ENCODE measurements at places on chromosomes 6 and 20.

GRCh38 chr6:168223150-168223549 is 96.4 kb downstream of the DACT2 start:
- no peak for DNase-seq

GRCh38 chr6:64330694-64331307 is 695.2 kb downstream of the PHF3 start:
- DNase-seq, result no peak

DNA sequence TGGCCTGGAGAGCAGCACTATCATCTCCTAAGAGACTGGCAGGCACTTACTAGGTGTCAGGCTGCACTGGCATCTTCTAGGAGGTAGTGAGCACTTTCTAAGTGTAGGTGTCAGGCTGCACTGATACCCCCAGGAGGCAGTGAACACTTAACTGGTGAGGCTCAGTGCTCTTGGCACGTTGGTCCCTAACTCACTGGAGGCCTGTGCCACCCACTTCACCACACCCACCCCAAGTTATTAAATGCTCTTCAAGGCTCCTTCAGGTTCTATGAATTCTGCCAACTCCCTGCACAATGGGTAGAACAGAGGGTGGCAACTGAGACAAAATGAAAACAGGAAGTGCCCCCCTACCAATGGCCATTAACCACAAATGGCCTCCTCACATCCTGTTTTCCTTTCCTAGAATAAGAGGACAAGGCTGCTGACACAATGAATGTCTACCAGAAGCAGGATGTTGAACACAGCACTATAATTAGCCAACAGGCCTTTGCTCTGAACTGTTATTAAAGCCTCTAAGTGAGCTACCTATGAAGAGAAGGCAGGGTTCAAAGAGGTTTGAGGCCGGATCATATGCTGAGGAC is 29.4 kb downstream of the NCOA5 start:
- DNase-seq, result no peak

- no peak for DNase-seq
Observed at GRCh38 chr6:45645302-45645701, 267.6 kb upstream of the SUPT3H start.

- no peak for DNase-seq
Observed at GRCh38 chr6:150721418-150722266, 122.0 kb downstream of the PLEKHG1 start.

DNA sequence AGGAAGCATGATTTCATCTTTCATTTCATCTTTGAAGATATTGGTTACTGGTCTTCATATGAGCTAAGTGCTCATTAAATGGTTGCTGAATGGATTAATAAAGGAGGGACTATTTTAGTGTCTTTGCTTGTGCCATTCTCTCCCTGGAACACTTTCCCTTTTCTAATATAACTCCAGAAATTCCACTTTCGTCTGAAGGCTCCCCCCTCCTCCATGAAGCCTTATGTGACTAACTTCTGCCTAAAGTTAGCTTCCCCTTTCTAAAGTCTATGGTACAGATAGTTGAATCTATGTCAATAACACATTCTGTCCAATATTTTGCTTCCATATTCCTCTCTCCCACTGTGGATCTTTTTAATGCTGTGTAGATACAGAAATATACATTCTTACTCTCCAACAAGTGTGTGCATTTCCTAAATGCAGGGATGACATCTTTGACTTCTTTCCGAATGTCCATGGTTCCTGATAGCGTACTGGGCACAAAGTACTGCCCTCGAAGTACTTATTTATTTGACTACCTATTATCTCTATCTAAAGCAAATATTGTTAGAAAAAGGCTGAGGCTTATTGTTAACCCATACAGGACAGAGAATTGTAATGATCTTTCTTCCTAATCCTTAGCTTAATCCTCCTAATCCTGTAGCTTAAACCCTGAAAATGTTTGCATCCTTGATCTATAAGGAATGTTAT is 84.7 kb upstream of the ELOVL5 start:
- no peak for DNase-seq

GRCh38 chr6:152648105-152648504 is 10.9 kb upstream of the SYNE1 start:
- no peak for DNase-seq

GRCh38 chr20:44424039-44424495 is 51.6 kb upstream of the TTPAL start:
- DNase-seq, result no peak

- no peak for DNase-seq
Observed at GRCh38 chr6:138685257-138685656, 88.3 kb upstream of the CCDC28A start.

- DNase-seq, result no peak
Observed at GRCh38 chr20:47102629-47103028, 208.0 kb downstream of the EYA2 start.

GRCh38 chr6:139270249-139270648 is 21.5 kb downstream of the TXLNB start:
- no peak for DNase-seq

DNA sequence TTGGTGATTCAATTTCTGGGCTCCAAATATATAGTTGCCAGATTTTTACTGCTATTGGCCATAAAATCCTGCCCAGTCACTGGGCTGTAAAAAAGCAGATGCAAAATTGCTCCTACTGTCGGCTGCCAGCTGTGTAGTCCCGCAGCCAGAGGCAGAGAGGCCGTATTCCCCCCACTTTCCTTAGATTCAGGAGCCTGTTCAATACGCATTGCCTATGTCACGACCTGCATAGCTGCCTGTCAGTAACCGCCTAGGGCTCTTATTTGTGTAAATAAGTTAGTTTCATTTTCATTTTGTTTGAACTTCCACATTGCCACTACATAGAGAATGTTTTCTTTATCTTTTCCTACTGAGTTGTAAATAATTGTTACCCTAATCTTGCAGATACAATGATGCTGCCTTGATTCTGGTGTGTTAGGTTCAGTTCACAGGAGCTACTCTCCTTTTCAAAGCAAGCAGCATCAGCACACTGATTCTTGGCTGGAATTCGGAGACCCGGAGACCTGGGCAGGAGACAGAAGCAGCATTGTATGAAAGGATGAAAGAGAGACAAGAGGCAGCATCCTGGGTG is 46.0 kb upstream of the UST start:
- DNase-seq, result no peak

GRCh38 chr20:39253051-39253755 is 291.1 kb downstream of the DHX35 start:
- DNase-seq, result no peak

- DNase-seq, result no peak
Observed at GRCh38 chr6:89500611-89501010, 67.7 kb downstream of the ANKRD6 start.

DNA sequence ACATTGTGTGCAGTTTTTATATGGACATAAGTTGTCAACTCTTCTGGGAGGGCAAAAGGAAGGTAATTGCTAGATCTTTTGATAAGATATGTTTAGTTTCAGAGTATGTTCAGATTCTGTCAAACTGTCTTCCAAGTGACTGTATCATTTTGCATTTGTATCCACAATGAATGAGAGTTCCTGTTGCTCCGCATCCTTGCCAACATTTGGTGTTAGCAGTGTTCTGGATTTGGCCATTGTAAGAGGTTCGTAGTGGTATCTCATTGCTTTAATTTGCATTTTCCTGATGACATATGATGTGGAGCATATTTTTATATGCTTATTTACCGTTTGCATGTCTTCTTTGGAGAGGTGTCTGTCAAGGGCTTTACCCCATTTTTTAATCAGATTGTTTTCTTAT is 150.2 kb downstream of the CDKAL1 start:
- DNase-seq, result no peak

DNA sequence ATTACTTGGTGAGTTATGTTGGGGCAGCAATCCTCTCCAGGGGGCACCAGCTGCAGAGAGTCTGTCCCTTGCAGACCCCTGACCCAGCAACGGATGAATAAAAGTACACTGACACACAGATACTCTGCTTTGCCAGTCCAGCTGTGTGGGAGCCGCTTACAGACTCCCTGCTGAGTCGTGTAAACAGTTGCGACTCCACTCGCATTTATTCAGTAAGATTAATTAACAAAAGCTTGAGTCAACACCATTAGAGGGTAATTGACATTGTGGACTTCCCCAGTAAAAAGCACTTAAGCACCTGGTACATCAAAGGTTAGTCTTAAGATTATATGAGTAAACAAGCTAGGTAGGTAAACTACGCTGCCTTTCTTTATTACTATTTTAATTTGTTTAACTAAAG is 92.0 kb upstream of the TMEM181 start:
- no peak for DNase-seq

- no peak for DNase-seq
Observed at GRCh38 chr20:56522311-56522710, 2.2 kb upstream of the FAM209A start.

GRCh38 chr20:19314621-19315020 is 102.2 kb downstream of the SLC24A3 start:
- DNase-seq, result no peak

DNA sequence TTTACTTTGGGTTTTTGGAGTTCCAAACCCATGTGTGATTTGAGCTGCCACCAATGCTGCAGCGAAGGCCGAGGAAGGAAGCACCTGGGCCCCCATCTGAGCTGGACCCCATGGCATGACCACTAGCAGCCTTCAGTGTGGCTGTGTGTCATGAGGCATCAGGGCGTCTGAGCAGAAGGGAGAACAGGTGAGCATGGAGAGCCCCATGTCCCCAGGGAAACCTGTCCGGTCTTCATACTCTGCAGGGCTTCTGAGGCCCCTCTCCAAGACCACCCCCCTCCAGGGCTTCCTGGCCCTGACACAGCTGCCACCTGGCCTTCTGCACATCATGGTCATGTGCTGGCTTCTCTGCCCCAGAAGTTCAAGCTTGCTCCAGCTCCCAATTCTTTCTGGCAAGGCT is 169.1 kb upstream of the CST7 start:
- DNase-seq, result no peak

DNA sequence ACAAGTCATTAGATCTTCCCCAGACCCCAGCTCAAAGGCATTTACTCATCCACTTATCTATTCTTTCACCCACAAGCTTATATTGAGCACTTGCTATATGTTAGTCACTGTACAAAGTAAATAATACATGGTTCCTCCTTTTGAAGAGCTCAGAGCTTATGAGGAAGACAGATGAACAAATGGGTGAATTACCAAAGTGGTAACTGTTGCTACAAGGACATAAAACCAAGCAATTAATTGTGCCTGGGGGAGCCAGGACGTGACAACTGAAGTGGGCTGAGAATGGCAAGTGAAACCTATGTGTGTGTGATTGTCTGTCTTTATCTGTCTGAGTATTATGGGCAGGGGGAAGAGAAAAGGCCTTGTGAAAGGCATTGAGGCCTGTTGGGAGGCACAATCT is 45.6 kb upstream of the AKIRIN2 start:
- DNase-seq, result no peak

DNA sequence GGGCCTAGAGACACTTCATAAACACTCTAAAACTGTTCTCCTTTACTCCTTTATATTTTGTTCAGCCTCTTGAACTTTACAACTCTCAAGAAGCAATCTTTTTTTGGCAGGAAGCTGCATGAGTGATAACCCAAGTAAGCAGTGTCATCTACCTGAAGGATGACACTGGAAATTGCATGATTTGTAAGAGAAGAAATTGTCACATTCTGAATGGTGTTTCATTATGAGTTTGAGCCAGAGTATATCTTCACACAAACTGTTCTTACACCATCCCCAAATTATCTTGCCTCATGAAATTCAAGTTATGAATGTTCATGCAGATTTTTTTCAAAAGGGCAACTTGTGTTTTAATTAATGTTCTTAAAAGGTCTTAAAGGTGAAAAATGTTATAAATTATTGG is 799.3 kb downstream of the TBC1D32 start:
- DNase-seq, result no peak

GRCh38 chr20:58461899-58462298 is 53.3 kb downstream of the APCDD1L start:
- DNase-seq, result no peak

GRCh38 chr6:41654151-41654697 is 16.0 kb downstream of the MDFI start:
- no peak for DNase-seq

- DNase-seq, result no peak
Observed at GRCh38 chr6:15491986-15492269, 170.9 kb downstream of the DTNBP1 start.

DNA sequence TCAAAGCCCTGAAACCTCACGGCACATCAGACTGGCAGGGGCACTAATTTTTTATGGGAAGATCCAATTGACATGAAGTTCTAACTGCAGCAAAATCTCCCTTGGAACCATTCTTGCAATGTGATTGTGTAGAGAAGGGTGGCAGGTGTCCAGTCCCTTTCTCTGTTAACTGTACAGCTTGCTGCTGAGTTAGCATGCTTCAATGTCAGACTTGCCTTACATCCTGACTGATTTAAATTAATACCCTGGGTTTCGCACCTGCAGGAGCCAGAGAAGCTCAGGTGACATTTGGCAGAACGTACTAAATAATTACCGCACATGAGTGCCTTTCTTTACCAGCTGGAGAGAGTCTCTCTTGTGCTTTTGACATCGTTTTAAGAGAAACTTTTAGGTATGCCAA is 123.0 kb downstream of the DOK5 start:
- no peak for DNase-seq

DNA sequence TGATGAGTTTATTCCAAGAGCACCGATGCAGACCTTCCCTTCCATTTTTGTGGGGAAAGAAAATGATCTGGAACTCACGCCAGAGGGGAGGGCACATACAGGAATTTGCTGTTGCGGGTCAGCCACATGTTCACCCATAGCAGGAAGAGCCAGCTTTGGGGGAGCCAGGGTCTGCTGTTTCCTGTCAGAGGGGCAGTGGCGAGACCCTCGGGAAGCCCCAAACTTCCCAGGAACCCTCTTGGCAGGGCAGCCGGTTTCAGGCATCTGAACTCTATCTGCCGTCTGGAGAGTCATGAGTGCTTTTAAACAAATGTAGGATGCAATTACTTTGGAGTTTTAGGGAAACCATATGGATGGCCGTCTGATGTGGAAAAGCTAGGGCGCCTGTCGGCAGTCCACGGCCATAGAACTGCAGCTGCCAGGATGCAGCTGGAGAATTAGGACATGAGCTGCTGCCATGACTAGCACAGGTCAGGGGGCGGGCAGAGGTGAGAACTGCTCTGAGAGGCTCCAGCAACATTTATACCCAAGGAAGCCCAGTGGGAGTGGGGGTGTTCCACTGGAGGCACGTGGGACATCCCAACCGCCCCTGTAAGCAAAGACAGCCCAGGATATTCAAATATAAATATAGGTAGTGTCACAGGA is 14.8 kb upstream of the SERPINB9 start:
- no peak for DNase-seq

DNA sequence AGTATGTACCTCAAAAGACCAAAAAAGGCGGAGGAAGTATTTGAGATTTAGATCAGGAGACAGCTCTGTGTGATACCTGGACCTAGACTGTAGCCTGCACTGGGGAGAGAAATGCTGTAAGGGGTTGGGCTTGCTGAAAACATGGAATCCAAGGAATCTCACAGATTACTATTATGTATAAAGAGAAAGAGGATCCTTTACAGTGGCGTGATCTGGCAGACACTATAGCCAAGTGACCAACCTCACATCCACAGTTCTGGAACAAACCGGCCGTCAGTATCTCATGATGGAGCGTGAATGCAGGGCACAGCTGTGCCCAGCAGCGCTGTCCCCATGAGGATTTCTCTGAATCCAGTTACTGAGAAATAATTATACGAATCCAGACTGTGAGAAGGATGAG is 12.3 kb downstream of the DDX27 start:
- no peak for DNase-seq
